ENCODE measurements at places on chromosomes 13 and 19.
A peak's percentile ranks its signal among the peaks of the same experiment; 100 is the strongest.

GRCh38 chr13:44011036-44011435 is 131.3 kb downstream of the LACC1 start:
- no peak for DNase-seq

- peak; percentile 65 for DNase-seq
Observed at GRCh38 chr19:45768655-45768983, 433 bp downstream of the SIX5 start.

GRCh38 chr19:2243274-2244124 is 5.6 kb upstream of the AMH start:
- no peak for DNase-seq

GRCh38 chr13:32267836-32268439 is 47.2 kb downstream of the ZAR1L start:
- peak; percentile 50 for DNase-seq

DNA sequence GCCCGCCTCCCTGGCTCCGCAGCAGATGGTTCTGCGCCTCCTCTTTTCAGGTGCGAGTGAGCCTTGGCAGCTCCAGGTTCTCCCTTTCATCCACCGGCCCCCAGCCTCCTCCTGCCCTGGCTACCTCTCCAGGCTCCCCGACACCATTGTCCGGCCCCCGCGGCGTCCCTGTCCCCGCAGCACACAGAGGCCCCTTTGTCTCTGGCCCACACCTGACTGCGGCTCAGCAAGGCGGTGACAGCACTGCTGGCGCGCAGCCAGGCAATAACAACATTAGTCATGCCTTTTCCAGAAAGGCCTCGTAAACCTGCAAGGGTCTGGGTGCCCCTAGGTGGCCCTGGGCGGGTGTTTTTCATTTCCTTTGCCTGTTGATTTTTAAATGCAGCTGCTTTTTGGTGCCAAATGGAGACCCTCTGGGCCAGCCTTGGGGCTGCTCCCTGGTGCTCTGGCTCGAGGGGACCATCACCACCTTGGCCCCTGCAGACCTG is 73.2 kb upstream of the MEDAG start:
- peak; percentile 67 for DNase-seq

DNA sequence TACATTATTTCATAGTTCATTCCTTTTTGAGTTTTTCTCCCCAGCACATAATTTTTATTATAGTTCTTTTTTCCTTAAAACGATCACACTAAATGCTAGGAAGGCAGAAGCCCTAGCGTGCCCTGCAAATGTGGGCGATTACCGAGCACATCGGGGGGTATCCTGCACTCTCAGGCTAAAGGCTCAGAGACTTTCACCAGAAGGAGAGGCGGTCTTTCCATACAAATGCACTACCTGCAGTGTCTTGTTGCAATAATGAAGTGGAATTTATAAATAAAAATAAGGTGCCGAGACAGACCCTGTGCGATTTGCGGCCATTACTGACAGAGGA is 29.3 kb upstream of the SPACA7 start:
- no peak for DNase-seq

GRCh38 chr13:28865149-28865744 is 45.1 kb downstream of the MTUS2 start:
- no peak for DNase-seq

- DNase-seq, result no peak
Observed at GRCh38 chr13:50098693-50099092, 83.4 kb downstream of the KCNRG start.

GRCh38 chr13:46403851-46404732 is 17.0 kb upstream of the RUBCNL start:
- DNase-seq, result no peak

DNA sequence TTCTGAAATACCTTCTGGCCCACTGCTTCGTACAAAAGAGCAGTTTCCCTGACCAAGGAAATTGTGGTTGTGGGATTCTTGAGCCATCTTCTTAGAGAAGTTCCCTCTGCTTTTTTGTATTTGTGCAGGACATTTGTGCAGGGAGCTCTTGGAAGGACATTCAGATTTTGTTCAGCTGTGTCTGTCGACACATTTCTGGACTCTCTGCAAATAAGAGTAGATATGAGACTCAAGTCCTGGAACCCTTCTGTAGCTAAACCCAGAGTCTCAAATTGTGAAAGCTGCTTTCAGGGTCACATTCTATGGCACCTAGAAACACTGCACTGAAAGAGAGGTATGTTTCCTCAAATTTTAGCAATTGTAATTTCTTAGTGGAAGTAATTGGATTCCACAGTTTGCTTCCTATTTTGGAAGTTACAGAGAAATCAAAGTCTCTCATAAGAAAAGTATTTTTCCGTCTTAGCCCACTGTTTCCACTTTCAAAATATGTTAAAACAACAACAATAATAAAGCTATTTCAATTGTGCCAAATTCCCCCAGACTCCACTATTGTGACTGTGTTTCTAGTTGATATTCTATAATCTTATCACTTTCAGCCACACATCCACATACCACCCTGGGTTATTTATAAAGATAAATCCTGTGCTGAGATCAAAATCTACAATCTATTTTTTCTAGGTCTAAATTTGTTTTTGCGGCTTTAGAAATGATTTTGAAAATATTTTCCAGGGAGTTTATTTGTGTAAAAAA is 224.0 kb downstream of the COG6 start:
- no peak for DNase-seq

- DNase-seq, result no peak
Observed at GRCh38 chr13:40503966-40504591, 162.4 kb downstream of the FOXO1 start.

GRCh38 chr13:18952225-18953016 is 229.2 kb downstream of the TUBA3C start:
- no peak for DNase-seq

DNA sequence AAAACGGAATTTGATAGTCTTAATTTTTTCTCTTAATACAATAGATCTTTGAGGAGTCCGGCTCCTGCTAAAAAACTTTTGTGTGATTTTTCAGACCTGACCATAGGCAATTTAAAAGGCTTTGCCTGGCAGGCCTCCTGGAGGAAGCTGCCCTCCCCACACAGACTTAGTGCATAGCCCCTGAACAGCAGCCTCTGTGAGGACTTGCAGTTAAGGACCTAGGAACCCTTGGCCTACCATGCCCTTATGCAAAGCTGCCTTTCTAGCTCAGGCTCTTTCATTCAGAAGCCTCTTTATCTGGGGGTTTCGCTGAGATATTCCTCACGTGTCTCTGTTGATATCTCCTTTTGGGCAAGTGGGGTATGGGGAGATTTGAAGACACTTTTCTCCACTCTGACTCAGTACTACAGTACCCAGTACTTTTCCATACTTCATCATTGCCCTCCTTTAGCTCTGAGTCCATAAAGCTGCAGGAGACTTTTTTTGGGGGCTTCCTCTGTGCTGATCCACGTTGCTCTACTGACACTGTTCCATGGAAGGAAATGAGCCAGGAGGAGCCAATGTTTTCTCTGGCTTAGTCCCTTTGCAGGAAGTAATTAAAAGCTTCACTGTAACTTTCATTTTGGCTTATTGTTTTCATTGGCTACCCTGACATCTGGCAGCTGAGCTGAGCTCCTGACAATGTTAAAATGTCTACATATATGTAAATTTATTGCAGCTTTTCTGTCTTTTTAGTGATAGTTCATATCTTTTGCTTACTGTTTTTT is 283.1 kb downstream of the TDRD3 start:
- no peak for DNase-seq

GRCh38 chr19:3481241-3482090 is 1.1 kb upstream of the SMIM24 start:
- DNase-seq, result no peak

- no peak for DNase-seq
Observed at GRCh38 chr13:25463496-25463895, 91.7 kb downstream of the ATP8A2 start.

- DNase-seq, result no peak
Observed at GRCh38 chr13:40217675-40218074, 448.8 kb downstream of the FOXO1 start.

- DNase-seq, result no peak
Observed at GRCh38 chr13:111327730-111328573, 7.5 kb downstream of the TEX29 start.

DNA sequence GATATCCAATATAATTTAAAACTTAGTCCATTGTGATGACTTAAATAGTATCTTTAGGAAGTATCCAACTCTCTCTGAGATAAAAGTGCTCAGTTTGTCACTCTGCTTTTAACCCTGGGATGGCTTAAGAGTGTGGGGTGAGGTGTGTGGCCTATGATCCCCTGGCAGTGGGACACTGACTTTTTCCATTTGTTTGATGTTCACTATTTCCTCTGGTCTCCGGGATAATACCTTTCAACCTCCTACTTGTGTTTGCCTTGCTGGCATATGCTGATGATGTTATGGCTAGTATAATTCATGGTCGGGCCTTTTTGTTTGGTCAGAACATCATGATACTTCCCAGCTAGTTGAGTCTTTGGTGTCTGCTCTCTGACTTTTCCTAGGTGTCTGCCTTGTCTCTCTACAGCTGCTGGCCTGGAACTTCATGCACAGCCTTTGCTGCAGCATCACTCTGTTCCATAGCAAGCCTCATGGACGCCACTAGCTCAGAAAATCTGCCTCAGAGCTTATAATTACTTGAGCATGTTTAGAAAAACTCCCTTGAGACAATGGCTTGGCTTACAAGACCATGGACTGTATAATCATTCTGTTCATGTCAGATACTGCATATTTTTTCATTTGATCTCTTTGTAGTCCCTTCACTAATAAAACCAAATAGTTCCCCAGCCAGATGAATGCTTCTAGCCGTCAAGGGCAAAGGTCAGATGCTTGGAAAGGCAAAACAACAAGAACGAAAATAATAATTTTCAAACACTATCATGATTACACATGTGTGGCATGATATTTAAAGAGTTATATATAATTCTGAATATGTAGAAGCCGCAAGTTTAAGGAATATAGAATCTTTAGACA is 75.2 kb downstream of the WDFY2 start:
- no peak for DNase-seq

- no peak for DNase-seq
Observed at GRCh38 chr19:55581823-55582223, 1.2 kb upstream of the ZNF579 start.

GRCh38 chr19:18846862-18847548 is 15.2 kb downstream of the UPF1 start:
- DNase-seq, result peak; percentile 98

GRCh38 chr19:10085641-10086590 is at the start of gene SHFL:
TSS of gene SHFL (plus strand) at chr19:10086317. CDS start at chr19:10086428, 111 bp downstream.
- DNase-seq, result peak; percentile 82

Measured in HuH-7.5 (cell line).